ENCODE measurements at places on chromosomes 13 and 19.
A peak's percentile ranks its signal among the peaks of the same experiment; 100 is the strongest.

DNA sequence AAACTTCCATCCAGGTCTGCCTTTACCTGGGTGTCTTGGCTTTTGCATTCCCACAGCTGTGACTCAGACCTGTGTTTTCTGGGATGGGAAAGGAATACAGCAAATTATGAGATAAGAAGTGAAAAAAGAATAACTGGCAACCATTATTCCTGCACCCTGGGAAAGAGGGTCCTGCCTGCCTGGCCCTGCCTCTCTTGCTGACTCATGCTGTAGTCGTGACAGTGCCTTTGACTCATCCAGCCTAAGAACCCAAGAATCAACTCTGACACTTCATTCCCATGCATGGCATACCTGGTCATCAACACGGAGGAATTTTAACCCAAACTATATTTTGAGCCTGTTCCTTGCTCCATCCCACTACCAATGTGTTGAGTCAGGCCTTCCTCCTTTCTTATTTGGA lies 185.4 kb upstream of the SERP2 start:
- no peak for DNase-seq

- no peak for DNase-seq
Measured at GRCh38 chr13:28022848-28023518, 34.5 kb upstream of the URAD start.

GRCh38 chr13:19181021-19181620 lies 503 bp downstream of the TUBA3C start:
- no peak for DNase-seq

DNA sequence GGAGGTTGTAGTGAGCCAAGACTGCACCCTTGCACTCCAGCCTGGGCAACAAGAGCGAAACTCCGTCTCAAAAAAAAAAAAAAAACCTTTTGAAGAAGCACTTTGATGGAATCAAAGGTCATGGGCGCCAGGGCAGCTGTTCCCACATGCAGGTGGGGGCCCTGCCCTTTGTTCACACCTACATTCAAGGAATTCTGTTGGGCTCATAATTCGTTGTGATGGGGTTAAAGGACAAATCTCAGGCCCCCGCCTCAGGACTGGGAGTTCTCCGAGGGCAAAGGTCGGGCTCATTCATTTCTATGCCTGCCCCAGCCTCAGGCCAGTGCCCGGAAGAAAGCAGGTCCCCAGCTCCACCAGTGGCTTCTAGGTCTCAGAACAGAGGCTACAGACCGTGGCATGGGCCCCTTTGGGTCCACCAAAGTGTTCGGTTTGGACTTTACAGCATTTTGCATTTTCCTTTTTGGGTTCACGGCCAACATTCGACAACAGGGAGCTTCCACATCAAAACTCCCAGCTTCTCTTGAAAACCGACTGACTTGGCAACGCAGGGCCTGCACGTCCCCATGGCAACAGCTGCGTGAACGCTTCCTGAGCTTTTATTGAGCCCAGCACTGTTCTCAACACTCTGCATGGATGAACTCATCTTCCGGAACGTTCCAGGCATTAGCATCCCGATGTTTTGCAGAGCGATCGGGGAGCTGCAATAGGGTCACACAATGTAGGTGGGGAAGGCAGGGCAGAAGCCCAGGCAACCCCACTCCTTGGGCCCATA lies 10.1 kb upstream of the GTF2F1 start:
- DNase-seq, result no peak

DNA sequence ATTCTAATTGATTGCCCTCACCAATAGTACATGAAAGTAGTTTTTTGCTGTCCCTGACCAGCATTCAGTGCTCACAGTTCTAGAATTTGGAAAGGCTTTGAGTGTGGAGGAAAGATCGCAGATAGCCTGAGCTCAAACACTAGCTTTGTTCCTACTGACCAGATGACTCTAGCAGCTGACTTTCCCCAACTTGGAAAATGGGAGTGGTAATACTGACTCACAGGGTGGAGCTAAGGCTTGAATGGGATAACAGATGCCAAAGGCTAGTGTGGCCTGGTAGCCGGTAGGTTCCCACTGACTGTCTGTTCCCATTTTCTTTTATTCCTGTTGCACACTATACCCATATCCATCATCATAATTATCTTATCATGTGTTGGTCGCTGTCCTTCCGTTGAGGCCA lies 3.7 kb downstream of the ZSCAN22 start:
- no peak for DNase-seq

- no peak for DNase-seq
Measured at GRCh38 chr19:11598103-11598483, 810 bp downstream of the ZNF627 start.

DNA sequence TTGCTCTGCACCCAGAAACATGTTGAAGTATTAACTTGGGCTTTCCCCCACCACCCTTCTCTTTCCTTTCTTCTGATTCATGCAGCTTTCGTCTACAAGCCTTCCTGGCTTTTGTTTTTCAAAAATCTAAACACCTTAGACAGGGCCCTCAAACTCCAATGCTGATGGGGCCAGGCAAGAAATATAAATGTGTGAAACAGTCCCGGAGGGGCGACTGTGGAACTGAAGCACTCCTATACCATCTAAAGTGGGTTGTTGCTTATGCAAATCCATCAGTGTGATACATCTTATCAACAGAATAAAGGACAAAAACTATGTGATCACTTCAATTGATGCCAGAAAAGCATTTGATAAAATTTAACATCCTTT lies 6.1 kb downstream of the FCGBP start:
- no peak for DNase-seq

DNA sequence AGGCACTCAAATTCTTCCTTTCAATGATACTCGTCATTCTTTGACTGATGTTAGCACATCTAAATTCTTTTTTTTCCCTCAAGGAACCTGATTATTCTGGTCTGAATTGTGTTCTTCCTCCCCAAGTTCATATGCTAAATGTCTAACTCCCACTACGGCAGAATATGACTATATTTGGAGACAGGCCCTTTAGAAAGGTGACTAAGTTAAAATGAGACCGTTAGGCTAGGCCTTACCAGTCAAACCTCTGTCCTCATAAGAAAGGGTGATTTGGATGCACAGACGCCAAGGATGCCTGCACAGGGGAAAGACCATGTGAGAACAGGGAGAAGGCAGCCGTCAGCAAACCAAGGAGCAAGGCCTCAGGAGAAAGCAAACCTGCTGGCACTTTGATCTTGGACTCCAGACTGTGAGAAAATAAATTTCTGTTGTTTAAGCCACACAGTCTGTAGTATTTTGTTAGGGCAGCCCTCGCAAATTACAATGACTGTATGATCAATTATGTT lies 13.1 kb upstream of the FOXO1 start:
- no peak for DNase-seq

DNA sequence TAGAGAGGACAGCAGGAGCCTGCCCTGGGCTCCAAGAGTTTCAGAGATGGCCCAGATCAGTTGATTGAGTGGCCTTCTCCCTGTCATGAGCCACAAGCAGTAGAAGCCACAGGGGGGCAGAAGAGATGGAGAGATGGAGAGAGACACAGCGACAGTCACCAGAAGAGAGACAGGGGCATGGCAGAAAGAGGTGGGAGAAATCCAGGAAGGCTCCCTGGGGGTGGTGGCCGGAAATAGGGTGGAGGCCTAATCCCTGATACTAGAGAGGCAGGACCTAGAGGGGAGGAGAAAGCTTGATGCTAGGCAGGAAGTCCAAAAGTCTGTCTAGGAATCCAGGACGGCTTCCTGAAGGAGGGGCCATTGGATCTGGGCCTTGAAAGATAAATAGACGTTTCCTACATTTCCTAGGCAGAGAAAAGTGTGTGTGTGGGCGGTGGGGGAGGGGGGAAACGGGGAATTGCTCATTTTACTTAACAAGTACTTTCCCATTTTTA lies 9.6 kb upstream of the TPM4 start:
- no peak for DNase-seq

DNA sequence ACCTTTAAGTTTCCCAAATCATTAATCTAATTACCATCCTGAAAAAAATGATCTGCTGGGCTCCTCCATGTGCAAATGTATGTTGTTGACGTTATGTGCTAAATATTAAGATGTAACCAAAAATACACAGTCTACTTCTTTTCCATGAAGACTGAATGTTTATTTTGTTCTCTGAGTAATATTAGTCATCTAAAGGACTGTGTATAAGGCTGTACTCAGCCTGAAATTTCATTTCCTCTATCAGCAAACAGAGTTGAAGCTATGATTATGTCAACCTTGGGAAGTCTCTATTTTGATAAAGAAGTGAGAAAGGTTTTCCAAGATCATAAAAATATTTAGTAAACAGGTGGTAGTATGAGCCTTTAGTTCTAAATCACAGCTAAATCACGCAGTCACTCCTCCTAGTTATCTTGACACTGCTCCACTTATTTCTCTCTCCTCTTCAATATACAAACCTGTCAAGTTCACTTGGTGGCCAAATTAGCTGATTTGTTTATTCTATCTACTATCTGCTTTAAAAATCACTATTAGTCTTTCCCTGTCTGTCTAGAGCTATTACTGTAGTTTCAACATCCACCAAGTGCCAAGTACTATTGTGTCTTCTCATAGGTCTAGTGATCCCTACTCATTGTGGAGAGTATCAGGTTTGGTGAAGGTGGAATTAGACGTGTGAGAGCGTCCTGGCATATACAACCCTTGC lies 211.7 kb upstream of the STARD13 start:
- no peak for DNase-seq

DNA sequence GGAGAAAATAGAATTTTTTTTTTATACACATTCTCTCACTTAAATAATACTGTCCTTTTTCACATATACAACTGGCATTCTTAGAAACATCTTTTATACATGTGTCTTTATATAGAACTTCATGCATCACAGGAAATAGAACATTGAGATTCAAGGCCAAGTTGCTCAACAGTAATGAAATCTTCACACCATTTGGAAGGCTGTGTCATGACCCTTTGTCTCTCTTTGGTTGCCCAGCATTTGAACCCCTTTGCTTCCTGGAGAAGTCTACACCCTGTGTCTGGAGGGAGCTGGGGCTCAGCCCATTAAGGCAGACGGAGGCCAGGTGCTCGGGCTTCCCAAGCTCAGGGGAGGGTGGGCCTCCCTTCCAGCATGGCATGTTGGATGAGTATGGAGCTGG lies 41.1 kb downstream of the B3GLCT start:
- DNase-seq, result no peak

DNA sequence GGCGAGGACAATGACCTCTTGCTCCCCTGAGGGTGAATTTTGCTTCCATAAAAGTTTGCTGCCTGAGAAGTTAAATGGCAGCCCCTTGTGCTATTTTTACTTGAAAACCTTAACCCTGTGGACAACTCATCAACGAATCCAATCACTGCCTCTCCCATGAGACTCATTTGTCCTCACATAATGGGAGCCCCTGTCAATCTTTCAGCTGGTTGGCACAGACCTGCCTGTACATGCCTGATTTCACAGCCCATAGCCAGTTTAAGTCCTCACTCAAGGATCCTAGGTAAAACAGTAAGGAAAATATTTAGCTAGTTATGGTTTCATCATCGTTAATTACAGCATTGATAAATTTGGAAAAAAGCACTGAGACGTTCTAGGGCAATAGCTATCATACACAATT lies 207.4 kb downstream of the NHLRC3 start:
- DNase-seq, result no peak

GRCh38 chr19:7211191-7211951 lies 82.8 kb downstream of the INSR start:
- no peak for DNase-seq

GRCh38 chr13:113765564-113765910 lies 6.5 kb downstream of the TMEM255B start:
- no peak for DNase-seq

DNA sequence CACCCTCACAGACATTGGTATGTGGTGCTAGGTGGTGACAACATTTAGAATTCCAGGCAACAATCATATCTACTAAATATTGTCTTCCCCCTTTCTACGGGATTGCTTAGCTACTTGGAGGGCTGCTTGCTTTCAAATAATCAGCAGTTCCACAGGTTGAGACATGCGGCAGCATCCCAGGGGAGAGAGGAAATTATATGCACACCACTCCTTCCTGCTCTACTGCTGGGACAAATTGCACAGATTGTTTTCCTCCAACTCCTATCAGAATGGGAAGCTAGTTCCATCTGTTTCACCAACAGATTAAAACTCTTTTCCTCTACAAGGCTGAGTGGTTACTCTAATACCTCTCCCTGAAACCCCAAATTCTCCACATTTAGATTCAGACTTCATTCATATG lies 275.4 kb downstream of the DNAJC15 start:
- DNase-seq, result peak; percentile 56

DNA sequence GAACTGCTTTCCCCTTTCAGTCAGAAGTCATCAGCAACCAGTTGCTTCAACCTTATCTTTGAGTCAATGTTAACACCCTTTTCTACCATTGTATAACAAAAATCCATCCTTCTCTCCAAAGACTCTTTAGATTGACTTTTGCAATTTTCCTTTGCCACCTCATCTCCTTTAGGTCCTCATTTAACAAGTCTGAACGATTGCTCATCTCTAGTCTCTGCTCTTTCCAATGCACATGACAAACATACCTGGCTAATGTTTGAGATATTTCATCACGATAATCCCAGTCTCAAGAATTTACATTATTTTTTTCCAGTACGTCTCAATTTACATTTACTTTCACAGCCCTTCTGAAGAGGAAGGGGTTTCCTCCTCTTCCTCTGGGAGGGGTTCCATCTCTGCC lies 127.5 kb downstream of the KLF12 start:
- DNase-seq, result no peak

- DNase-seq, result no peak
Measured at GRCh38 chr13:103187721-103188156, 121.5 kb upstream of the SLC10A2 start.

DNA sequence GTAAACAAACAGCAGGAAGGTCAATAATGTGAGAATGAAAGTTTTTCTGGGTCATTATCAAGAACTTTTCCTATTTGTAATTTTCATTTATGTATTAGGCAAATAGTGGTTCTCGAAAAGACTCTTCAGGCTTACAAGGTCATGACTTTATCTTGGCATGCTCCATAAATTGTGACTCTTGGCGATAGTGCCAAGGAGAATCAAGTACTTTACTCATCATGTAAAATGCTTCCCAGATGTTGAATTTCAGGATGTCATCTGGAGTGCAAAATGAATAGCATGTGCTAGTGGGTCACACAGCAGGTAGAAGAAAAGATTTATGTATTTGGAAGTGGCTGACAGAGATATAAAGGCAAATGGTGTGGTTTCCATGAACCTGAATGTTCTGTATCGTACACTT lies 1492.7 kb upstream of the PCDH20 start:
- DNase-seq, result no peak

DNA sequence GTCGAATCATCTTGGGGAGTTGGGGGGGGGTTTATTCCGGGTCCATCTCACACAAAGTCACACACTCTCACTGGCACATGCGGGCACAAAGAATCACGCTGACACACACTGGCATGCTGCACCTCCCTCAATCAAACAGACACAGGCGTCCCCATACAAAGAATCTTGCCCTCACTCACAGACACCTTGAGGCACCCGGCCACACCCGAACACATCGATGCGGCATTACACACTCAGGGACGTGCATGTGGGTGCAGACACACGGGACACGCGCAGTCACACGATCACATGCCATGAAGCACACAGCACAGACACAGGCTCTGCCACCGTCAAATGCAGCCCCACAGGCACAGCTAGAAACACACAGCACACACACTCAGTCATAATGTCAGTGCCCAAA lies 7.8 kb downstream of the NFIX start:
- no peak for DNase-seq

GRCh38 chr19:3524078-3524842 lies 14.7 kb upstream of the TEKTIP1 start:
- no peak for DNase-seq

GRCh38 chr13:75365724-75366173 lies 116.2 kb downstream of the TBC1D4 start:
- no peak for DNase-seq

All from NCI-H2081 treated with DMSO at 0.1 percent for 48 hours (cell line).